Motor neuron (in vitro differentiated cells): ENCODE measurements at places on chromosomes 11 and 22. TPM values are rescaled to one million over a fixed set of nuclear protein-coding genes. Genes with fewer than 3 reads are reported as not detected.

Gene NDUFA6
- total RNA-seq: 115 and 116 TPM in 2 replicates

Gene ATG13
- 84.7 and 88.1 TPM in 2 replicates for total RNA-seq

Gene OR2AG1
- total RNA-seq: 0.08 and 0.23 TPM in 2 replicates

Gene IRAG1
- total RNA-seq: 0.11 and 0.41 TPM in 2 replicates

Gene SYT9
- 0.49 TPM in 2 replicates for total RNA-seq

Gene MYOD1
- total RNA-seq: 0.11 TPM in 1 of 2 replicates, not detected in the other

Gene CDKN1C
- 34.5 and 50.3 TPM in 2 replicates for total RNA-seq

Gene CRYBA4
- total RNA-seq: 0.31 TPM in 1 of 2 replicates, not detected in the other

Gene UBE4A
- 25.3 and 28.4 TPM in 2 replicates for total RNA-seq

Gene CACNA1I
- 0.15 and 0.35 TPM in 2 replicates for total RNA-seq

Gene RTN4R
- total RNA-seq: 7.6 and 8.1 TPM in 2 replicates

Gene TMEM45B
- total RNA-seq: 0.09 and 0.58 TPM in 2 replicates

Gene C11orf91
- total RNA-seq: not detected in 2 replicates

Gene OR6A2
- 1.2 and 1.3 TPM in 2 replicates for total RNA-seq

Gene OR51D1
- 0.13 TPM in 1 of 2 replicates, not detected in the other for total RNA-seq

Gene RHBDD3
- 50.2 and 55.5 TPM in 2 replicates for total RNA-seq

Gene OR52A1
- total RNA-seq: under 0.01 and 0.19 TPM in 2 replicates

Gene CWC15
- 43.7 and 46.4 TPM in 2 replicates for total RNA-seq

Gene APOBEC3G
- total RNA-seq: 21.0 and 21.2 TPM in 2 replicates

Gene LRFN4
- 25.1 and 32.2 TPM in 2 replicates for total RNA-seq

Gene TECTA
- total RNA-seq: 1.8 and 2.8 TPM in 2 replicates

Gene CDC45
- 0.60 and 1.4 TPM in 2 replicates for total RNA-seq

Gene OR9I1
- not detected in 2 replicates for total RNA-seq

Gene MS4A8
- total RNA-seq: 0.43 TPM in 1 of 2 replicates, not detected in the other

Gene EML3
- total RNA-seq: 1.4 and 2.2 TPM in 2 replicates

Gene ADM2
- 0.90 and 1.1 TPM in 2 replicates for total RNA-seq

Gene RAG2
- not detected in 2 replicates for total RNA-seq

Gene MS4A6E
- not detected in 2 replicates for total RNA-seq

Gene CCDC134
- 7.9 and 8.0 TPM in 2 replicates for total RNA-seq

Gene NLRX1
- 1.3 and 2.5 TPM in 2 replicates for total RNA-seq

Gene OR52I2
- total RNA-seq: 0.07 and 0.30 TPM in 2 replicates

Gene HTR3A
- 0.89 TPM in 1 of 2 replicates, not detected in the other for total RNA-seq

Gene MRGPRF
- total RNA-seq: 0.13 and 0.23 TPM in 2 replicates

Gene WNT7B
- 0.27 and 1.4 TPM in 2 replicates for total RNA-seq

Gene ARSA
- total RNA-seq: 7.1 and 8.5 TPM in 2 replicates

Gene OR6T1
- total RNA-seq: 0.33 and 0.53 TPM in 2 replicates

Gene ANGPTL5
- total RNA-seq: 0.10 TPM in 1 of 2 replicates, not detected in the other
